ENCODE measurements at places on chromosomes 12 and 14.

- no peak for DNase-seq
Observed at GRCh38 chr14:55122440-55122986, 6.5 kb upstream of the LGALS3 start.

DNA sequence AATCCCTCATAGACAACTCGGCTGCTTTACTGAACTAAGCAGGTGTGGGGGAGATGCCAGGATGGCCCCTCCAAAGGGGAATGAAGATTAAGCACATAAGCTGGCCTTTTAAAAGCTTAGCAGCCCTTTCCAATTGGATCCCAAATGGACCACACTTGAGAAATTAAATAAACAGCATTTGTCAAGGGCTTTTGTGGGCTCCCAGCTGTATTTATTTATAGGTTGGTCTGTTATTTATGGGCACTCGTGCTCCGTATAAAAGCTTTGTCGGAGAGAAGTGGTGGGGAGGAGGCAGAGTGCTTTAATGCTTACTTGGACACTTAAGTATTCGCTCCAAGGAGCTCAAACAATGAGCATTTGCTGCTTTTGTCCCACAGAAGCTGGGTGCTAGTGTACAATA, 580.2 kb downstream of the MED13L start:
- no peak for DNase-seq

DNA sequence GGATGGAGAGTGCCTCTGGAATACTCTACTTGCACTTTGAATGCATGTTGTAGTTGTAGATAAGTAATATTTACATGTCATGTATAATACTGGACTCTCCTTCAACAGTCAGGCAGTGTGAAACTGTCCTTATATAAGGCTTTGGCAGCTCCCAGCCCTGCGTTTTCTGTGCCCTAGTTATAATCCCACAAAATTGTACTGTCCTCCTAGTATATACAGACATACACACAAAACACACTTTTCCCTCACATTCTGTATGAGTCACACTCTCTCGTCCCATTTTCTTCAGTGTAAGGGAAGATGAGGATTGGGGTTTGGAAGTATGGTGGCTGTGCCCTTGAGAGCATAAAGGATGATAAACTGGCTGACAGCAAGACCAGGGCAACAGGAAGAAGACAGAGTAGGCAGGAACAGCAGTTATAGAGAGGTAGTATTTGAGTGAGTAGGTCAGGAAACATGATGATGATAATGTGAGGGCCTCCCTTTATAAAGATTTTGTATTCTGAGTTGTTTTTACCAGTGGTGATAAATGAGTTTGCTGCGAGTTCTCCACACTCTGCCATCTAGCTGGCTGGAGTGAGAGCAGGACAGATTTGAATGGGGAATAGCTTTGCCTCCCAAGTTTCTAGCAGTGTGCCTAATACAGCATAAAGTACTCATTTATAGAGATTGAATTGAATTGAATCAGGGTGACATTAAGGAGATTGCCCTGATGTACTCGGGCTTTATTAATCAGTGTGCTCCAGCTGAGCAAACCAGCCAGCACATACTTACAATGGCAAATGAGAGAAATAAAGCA, 5.0 kb downstream of the CREBL2 start:
- DNase-seq, result no peak

DNA sequence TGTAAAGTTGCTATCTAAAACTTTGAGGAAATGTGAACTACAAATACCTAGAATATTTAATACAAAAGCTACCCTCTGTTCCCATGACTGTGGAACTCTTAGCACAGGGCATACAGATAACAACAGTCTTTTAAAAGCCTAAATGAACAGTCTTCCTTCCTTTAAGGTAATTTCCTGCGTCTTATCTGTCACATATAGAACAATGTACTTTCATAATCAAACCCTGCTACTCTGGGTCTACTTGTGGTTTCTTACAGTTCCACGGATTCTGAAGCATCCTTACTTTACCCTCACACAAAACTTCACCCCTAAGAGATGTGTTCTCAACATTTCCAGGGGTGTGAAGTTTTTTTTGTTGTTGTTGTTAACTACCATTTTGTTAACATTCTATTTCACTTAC, 5.1 kb downstream of the PKP2 start:
- no peak for DNase-seq

DNA sequence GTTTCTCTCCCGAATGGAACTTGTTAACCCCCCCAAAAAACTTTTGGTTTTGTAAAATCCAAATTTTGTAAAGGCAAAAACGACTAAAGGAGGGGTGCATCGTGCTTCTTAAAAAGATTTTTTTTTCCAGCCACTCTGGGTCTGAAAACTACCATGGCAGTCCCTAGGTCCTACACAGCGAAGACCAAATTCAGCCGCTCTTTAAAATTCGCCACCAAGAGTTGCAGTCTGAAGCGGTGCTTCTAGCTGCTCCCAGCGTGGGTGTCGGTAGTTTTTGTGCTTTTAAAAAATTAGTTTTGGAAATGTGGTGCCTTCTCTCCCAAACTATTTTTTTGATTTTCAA, 873 bp upstream of the GSC start:
- no peak for DNase-seq

- no peak for DNase-seq
Observed at GRCh38 chr12:59847127-59847526, 251.3 kb downstream of the SLC16A7 start.

GRCh38 chr14:92969430-92969829, 46.5 kb downstream of the CHGA start:
- DNase-seq, result no peak

DNA sequence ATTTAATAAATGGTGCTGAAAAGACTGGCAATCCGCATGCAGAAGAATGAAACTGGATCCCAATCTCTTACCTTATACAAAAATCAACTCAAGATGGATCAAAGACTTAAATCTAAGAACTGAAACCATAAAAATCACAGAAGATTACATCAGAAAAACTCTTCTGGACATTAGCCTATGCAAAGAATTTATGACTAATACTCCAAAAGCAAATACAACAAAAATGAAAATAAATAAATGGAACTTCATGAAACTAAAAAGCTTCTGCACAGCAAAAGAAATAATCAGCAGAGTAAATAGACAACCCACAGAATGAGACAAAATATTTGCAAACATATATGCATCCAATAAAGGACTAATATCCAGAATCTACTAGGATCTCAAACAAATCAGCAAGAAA, 14.3 kb upstream of the CLEC1A start:
- DNase-seq, result no peak

- DNase-seq, result no peak
Observed at GRCh38 chr14:96066976-96067375, 27.8 kb downstream of the C14orf132 start.

DNA sequence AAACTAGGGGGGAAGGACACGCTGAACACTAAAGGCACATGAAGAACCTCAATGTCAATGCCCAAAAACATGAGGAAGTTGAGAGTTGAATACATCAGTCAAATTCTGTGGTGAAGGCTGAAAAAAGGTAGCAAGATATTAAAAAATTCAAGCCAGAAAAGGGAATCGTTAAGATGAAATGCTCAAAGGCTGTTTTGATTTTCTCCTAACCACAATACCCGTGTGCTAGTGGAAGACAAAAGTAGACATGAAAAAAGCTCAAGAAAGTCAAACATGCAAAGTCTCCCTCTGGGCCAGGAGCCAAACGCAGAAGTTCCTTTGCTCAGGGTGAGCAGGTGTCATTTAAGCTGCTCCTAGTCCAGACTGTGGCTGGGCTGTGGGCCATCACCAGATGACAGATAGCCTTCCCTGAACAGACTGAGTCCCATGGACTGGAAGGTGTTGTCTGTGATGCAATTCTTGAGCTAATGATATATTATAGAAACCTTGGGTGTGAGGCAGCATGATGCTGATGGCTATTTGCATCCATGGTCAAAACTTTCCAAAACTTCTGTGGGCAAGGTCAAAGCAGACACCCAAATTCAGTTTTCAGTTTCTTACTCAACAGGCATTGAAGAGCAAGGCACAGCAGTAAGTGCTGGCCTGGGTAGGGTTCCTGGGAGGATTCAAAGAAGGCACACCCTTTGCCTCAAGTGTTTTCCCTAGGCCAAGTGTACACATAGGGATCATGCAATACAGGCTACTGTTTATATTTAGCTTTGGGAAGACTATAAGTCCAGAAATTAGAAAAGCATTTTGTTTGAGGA, 81.6 kb downstream of the MYRFL start:
- DNase-seq, result no peak

GRCh38 chr12:78439666-78440065, 424.9 kb upstream of the SYT1 start:
- no peak for DNase-seq

DNA sequence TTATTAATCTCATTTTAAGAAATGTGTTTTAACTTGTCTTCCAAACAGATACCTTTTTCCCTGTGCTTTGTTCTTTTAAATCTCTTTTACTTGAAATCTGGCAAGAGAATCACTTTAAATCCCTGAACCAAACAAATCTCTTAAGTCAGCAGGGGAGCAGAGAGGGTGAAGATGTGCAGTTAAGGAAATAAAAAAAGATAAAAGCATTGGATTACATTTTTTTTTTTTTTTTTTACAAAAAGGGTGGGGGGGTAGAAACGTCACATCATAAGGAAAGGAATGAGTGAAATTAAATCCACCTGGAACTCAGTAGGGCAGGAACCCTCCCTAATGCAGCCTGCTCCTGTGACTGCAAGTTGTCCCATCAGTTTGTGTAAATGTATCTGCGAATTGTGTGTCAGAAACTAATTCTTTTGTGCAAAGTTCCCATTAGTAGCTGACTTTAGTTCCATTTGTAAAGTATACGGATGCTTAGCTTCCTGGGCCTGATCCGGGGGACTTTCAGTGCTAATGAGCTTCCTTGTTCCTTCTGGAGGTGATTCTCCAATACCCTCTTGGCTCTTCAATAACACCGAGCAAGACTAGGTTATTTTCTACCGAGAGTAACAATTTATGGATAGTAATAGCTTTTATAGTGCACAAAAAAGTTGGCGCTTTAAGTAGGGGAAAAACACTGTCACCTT, 1.5 kb downstream of the TTC6 start:
- DNase-seq, result no peak

DNA sequence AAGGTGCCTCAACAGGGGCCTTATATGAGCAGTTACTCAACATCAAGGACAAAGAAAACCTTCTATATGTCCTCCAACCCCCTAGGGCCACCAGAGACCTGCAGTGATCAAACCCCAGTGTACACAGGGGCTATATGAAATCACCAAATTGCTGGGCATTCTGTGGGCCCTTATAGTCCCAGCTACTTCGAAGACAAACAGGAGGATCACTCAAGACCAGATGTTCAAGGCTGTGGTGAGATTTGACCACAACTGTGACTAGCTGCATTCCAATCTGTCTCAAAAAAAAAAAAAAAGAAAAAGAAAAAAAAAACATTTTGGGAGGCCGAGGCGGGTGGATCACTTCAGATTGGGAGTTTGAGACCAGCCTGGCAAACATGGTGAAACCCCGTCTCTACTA, 51.0 kb upstream of the PRB2 start:
- no peak for DNase-seq

DNA sequence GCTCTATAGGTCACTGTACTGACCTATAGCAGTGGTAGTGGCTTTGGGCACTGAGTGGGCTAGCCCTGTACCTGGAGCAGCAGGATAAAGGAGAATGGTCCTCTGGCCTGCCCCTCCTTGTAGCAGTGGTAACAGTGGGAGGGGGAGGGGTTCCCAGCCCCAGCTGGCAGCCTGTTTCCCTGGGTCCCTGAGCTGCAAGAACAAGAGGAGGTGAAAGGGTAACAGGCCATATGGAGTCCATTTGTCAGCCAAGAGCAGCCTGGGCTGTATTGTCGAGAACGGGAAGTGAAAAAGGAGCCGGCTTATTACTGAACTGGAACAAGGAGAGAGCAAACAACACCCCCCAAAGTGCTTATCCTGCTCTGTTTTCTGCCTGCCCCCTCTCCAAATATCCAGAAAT, 73.8 kb upstream of the SRSF5 start:
- DNase-seq, result peak; percentile 26

DNA sequence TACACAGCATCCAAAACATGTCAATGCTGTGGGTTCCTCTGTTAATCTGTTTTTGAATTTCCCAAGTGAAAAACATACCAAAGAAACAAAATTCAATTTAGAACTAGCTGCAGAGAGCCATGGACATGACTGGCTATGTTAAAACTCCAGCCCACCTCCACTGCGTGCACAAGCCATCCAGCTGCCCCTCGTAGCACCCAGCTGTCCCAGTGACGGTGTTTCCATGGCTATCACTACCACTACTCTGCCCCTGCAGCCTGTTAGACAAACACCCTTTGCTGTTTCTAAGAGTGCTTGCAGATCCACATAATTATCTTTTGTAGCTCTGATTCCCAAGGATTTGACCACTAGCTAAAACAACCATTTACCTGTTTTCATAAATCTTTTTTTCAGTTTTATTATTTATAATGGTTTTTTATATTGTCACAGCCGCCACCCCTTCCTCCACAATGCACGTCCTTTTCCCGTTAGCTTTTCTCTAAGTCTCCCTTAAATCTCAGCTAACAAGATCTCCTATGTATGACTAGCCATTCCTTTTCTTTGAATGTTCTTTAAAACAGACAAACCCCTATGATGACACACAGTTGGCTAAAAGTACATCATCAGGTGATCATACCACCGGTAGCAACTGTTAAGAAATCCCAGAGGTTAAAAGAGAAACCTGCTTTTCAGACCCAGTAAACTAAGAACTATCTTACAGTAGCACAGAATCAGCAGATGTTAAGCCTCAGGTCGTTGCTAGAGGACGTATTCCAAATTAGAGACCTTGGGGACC, 37.8 kb upstream of the NAA30 start:
- no peak for DNase-seq

DNA sequence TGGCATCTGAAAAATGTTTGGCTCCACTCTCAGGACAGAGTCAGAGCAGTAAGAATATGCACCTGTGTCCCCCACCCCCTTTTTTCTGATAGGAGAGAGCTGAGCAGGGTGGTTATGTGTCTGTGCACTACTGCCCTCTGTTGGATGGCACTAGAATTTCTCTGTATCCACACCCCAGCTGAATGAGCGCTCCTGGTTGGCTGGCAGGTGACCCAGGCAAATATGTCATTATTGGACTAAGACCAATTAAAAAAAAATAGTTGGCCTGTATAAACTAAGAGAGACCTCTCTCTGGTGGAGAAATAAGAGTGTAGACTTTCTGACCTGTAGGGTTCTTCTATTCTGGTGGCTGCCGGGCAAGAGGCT, 107.0 kb downstream of the PTCSC3 start:
- DNase-seq, result no peak

- no peak for DNase-seq
Observed at GRCh38 chr14:36955376-36955775, 217.0 kb downstream of the SLC25A21 start.

GRCh38 chr12:124278389-124279101, 16.3 kb upstream of the RFLNA start:
- DNase-seq, result no peak
